ENCODE measurements at places on chromosomes 4 and X.
A peak's percentile ranks its signal among the peaks of the same experiment; 100 is the strongest.

DNA sequence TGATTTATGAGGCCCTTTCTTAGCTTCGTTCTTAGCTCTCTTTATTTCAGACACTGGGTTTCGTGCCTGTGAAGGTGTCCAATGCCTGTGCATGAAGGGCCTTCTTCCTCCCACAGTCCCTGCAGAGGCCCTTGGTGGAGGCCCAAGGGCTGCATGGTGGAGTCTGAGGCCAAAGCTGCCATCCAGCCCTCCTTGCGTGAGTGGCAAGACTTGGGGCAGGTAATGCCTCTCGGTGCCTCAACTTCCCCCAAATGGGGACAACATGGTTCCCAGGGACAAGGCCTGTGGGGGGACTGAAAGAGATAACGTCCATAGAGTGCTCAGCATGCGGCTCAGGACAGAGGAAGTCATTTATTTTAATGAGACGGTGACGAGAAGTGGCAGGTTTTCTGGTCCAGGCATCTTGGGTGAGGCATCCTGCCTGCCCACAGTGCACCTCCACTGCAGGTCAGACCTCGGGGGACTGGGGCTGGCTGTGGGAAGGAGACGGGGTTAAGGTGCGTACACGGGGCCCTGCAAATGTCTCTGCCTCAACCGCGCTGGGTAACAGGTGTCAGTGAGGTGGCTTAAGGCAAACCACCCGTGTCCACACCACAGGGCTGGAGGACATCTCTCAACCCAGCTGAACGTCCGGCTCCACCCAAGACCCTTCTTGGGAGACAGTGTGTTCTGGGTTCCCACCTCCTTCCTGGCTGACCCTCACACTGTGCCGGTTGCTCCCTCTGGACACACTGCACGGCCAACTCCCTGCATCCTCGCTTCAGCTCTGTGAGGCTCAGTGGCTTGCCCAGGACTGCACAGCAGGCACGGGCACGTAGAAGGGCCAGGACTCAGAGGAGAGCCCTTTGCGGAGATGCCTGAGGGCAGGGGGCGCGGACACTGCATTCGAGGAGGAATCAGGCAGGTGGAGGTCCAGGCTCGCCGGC lies 50.5 kb downstream of the PSAPL1 start:
- no peak for DNase-seq

GRCh38 chr4:42167709-42168108 lies 15.3 kb upstream of the BEND4 start:
- no peak for DNase-seq

DNA sequence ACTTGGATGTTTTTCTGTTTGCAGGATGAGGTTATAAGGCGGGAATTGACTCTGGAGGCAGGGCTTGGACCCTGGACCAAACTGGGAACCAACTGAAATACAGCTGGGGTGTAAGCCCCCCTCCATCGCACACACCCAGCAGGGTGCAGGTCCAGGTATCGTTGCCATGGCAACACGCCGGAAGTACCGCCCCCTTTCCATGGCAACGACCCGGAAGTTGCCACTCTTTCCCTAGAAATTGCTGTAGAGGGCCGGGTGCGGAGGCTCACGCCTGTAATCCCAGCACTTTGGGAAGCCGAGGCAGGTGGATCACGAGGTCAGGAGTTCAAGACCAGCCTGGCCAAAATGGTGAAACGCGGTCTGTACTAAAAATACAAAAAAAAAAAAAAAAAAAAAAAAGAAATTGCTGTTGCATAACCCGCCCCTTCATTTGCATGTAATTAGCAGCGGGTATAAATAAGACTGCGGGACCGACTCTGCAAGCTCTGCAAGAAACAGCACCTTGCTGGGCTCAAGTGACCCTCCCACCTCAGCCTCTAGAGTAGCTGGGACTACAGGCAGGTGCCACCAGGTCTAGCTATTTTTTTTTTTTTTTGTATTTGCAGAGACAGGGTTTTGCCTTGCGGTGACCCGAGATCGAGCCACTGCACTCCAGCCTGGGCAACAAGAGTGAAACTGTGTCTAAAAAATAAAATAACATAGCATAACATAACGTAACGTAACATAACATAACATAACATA lies 139.6 kb downstream of the CRLF2 start:
- DNase-seq = no peak

GRCh38 chr4:23775694-23776093 lies 114.2 kb downstream of the PPARGC1A start:
- no peak for DNase-seq

DNA sequence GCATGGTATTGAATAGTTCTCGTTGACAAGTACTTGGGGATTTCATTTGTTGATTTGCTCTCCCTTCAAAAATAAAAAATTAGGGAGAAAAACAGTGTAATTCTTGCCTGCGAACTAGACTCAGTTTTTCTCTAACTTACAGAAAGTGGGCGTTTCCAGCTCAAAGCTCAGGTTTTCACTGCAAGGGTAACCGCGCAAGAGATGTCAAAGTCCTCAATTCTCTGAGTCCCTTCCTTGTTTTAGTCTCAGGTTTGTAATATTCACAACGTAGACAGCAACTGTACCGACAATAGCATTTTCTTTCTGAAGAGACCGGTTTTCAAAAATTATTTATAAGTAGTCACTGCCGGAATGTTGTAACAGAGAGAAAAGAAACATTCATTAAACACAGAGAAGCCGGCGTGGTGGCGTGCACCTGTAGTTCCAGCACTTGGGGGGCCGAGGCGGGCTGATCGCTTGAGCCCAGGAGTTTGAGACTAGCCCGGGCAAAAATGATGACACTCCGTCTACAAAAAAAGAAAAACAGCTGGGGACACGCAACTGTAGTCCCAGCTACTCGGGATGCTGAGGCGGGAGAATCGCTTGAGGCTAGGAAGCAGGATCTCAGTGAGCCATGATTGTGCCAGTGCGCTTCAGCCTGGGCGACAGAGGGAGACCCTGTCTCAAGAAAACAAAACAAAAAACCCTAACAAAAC lies 774 bp downstream of the ZCCHC4 start:
- DNase-seq = no peak

- no peak for DNase-seq
Measured at GRCh38 chrX:40449956-40450706, 130.6 kb upstream of the ATP6AP2 start.

GRCh38 chr4:25308761-25309160 lies 3.8 kb upstream of the ZCCHC4 start:
- peak; percentile 51 for DNase-seq

DNA sequence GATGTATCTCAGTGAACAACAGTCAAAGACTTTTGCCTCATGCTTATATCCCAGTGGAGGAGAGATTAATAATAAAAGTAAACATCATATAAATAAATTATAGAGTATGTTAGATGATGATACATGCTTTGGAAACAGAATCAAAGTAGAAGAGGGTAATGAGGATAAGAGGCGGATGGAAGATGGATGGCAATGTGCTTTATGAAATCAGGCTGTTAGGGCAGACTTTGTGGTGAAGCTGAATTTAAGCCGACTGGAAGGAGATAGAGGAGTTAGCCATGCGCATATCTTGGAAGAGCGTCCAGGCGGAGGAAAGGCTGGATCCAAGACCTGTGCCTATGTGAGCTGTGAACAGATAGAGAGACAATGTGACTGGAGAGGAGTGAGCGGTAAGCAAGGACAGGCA lies 74.9 kb upstream of the GUCY1A1 start:
- no peak for DNase-seq

GRCh38 chr4:78079726-78080430 lies 22.8 kb downstream of the FRAS1 start:
- no peak for DNase-seq

- peak; percentile 79 for DNase-seq
Measured at GRCh38 chrX:101595739-101596419, 21.9 kb downstream of the ARMCX6 start.

DNA sequence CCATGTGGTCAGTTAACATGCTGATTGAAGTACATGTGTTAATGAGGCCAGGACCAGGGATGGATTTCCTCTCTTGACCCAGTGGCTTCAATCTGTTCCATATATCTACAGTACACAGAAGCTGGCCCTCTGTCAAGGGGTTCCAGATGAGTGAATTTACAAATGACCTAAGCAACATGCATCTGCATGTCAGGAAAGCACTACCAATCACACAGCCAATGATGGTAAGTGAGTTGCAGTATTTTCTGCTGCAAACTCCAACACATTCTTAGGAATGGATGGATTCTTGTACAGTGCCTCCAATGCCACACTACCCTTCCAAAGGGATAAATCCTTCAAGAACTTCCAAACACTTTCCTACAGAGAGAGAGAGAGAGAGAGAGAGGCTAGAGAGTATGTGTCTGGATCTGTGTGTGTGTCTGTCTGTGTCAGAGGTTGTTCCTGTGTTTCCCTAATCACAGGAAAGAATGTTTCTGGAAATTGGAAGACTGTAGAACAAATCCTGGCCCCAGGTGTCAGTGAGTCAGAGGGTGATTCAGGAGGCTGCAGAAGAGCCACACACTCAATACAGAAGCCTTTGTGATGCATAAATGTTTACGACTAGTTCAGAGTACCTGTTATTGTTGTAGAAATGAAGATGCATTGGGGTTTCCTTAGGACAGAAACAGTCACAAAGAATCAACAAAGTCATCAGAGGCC lies 107.5 kb downstream of the GUCY2F start:
- peak; percentile 39 for DNase-seq

GRCh38 chrX:53186351-53186750 lies 38.7 kb downstream of the KDM5C start:
- DNase-seq = peak; percentile 29

DNA sequence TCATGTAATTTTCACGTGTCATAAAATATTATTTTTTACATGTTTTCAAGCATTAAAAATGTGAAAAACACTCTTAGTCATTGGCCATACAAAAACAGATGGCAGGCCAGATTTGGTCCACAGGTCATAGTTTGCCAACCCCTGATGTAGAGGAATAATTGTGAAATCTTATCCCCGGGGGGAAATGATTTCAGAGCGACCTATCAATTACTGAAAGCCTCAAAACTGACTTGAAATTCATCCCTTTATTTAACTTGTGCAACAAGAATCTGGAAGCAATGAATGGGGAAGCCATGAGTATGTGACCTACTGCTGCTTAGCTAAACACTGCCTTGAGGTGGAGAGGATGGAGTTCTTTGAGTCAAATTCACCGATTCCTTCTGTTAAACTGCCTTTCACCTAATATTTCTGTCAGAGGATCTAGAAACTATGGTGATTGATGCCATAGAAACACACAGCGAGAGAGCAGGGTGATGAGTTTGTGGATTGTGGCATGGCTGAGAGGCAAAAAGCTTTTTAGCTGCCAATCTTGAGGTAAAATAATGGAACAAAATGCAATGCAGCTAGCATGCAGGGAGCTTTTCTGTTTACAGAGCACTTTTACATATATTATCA lies 30.3 kb upstream of the BRS3 start:
- no peak for DNase-seq

- no peak for DNase-seq
Measured at GRCh38 chr4:40843696-40844095, 93.9 kb downstream of the NSUN7 start.

- no peak for DNase-seq
Measured at GRCh38 chrX:55488006-55488592, 1.5 kb downstream of the USP51 start.

DNA sequence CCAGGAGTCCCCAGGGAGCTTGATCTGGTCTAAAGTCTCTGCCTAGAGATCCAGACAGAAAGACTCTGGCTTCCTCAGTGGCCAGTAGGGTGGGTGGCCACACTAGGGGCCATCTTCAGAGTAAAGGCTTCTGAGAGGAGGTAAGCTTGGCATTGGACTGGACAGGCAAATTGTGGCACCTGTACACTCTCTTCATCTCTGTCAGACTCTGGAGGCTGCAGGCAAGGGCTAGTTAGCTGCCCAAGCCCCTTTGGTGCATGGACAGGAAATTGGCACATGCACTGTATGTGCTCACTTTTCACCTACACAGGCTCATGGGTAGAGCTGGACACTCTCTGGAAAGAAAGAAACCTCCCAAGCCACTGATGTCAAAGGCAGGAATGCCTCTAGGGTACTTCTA lies 142.8 kb downstream of the PJA1 start:
- no peak for DNase-seq

DNA sequence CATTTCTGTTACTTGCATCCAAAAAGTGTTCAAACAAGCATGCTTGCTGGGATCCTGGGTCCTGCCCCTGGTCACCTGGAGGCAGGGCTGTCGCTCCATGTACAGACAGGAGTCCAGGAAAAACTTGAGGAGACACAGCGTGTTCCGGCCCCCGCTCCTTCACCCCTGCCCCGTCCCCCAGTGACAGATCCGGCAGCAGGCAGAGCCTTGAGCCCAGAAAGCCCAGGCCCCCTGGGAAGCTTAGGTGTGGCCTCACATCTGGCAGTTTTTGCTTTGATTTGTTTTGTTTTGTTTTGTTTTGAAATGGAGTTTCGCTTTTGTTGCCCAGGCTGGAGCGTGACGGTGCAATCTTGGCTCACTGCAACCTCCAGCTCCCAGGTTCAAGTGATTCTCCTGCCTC lies 67.0 kb downstream of the TRMT44 start:
- DNase-seq = no peak

GRCh38 chrX:54413753-54414152 lies 26.5 kb upstream of the TSR2 start:
- peak; percentile 54 for DNase-seq

- peak; percentile 95 for DNase-seq
Measured at GRCh38 chr4:73679836-73680235, 59.6 kb upstream of the RASSF6 start.

DNA sequence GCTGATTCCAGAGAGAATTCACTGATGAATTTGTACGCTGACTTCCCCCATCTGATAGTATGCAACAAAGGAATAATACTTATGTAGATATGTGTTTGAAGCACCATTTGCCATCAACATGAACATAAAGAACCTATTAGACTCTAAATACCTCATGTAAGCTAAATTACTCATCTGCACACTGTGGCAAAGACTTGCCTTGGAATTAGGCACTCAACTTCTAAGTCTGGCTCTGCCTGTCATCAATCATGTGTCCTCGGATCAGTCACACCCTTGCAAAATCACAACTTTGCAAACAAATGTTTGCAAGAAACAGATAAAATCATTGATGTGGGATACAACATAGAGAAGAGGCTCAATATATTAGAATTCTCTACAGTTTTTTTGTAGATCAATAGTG lies 169.9 kb upstream of the LDB2 start:
- DNase-seq = peak; percentile 46

- DNase-seq = peak; percentile 82
Measured at GRCh38 chr4:102139132-102139573, 206.1 kb downstream of the SLC39A8 start.

GRCh38 chrX:118574666-118575065 lies 79.1 kb downstream of the DOCK11 start:
- DNase-seq = no peak

DNA sequence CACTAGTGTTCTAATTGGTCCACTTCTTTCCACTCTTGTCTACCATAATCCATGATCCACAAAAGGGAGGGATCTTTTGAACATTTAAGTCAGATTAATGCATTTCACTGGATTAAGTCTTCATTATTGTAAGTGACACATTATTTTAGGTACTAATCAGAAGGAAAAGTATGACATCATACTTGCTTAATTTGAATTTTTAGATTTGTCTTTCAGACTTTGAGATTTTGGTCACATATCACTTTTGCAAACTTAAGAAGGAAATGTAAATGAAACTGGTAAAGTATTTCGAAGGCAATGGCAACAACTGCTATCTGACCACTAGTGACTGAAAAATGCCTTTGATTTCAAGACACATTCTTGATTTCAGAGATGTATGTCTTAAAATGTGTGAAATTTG lies 5.2 kb downstream of the MMRN1 start:
- DNase-seq = no peak

GRCh38 chr4:6855692-6856297 lies 53.8 kb upstream of the TBC1D14 start:
- DNase-seq = peak; percentile 60

- DNase-seq = peak; percentile 89
Measured at GRCh38 chr4:141645611-141646340, 9.4 kb downstream of the IL15 start.

- DNase-seq = peak; percentile 20
Measured at GRCh38 chr4:152095701-152096070, 334.9 kb upstream of the GATB start.

Measured in fibroblast of upper back skin (primary cell).